Osteocyte (in vitro differentiated cells): ENCODE measurements at places on chromosomes 1 and 21. TPM values are rescaled to one million over a fixed set of nuclear protein-coding genes. Genes with fewer than 3 reads are reported as not detected.

Gene FCRL4
- total RNA-seq = not detected in 2 replicates

DNA sequence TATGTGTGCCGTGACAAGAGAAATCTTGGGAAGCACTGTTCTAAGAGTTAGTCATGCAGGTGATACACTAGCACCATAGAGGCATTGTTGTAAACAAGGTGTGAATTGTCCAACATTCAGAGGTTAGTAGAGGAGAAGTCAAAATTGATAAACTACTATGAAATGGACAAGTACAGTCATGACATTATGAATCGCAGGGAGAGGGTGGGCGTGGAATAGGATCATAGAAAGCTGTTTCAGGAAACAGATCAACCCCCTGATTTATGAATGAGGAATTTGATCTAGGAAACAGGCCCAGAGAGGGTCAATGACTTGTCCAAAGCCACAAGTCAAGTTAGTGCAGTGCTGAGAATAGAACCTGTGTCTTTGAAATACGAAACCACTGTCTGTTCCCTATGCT, 58.5 kb upstream of the LAX1 start:
- no peak for DNase-seq

DNA sequence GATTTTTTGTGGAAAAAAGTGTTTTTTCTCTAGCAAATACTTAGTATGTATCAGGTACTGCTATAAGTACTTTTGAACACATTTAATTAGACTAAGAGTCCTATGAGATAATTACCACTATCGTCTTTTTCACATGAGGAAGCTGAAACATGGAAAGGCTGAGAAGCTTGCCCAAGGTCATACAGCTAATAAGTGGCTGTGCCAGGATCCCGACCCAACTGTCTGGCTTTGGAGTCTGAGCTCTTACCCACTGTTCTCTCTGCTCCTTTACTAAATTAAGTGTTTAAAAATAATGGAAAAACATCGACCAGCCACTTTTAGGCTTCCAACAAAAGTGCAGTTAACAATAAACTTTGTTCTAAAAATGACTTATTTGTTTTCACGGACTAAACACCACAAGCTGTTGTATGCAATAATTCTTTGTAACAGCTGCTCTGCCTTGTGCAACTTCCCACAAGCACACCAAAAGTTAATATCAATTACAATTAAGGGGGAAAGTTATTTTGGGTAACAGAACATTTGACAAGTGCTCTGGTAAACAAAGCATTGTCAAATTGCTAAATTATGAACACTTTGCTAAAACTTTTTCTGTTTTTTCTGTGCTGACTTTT, 75.7 kb downstream of the CRB1 start:
- DNase-seq = no peak

- DNase-seq = peak; percentile 91
These were observed 25.6 kb downstream of the SLC45A1 start for GRCh38 chr1:8343464-8344001.

Gene EFHD2
- 20.3 and 21.9 TPM in 2 replicates for total RNA-seq

DNA sequence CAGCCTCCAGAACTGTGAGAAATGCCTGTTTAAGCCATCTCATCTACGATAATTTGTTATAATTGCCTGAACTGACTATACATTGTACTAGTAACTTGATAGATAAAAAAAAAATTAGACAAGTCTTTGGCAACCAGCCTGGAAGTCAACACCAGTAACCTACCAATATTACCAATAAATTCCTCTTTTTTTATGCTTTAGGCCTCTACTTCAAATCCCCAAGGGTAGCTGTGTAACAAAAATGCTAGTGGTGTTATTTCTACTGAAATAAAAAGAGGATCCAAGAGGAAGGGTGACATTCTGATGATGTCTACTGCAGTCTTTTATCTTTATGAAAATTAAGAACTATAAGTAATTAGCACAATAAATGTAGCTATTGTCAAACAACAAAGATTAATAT, 151.7 kb upstream of the SAMSN1 start:
- no peak for DNase-seq

DNA sequence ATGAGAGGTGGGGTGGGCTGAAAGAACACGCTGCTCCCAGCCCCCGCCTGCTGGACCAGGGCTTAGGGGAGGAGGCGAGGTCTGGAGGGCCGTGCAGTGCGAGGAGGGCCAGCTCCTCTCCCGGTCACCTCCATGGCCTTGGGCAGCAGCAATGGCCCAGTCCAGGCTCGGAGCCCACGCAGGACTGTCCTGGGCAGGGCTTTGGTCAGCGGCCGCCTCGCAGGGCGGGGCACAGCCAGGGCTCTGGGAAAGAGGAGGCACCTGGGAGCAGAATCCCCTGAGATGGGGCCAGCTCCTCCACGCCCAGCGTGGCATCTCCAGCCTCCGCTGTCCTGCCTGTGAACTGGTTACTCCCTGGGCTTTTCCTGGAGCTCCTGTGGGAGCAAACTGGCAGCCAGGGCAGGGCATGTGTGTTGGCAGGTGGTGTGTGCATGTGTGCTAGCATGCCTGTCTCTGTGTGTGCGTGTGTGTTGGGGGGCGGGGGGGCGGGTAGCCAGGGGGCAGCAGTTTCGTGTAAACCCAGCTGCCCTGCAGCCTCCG, 27.4 kb downstream of the ARHGEF16 start:
- no peak for DNase-seq

- DNase-seq = no peak
These were observed 36.6 kb downstream of the RUNX3 start for GRCh38 chr1:24893431-24893830.

DNA sequence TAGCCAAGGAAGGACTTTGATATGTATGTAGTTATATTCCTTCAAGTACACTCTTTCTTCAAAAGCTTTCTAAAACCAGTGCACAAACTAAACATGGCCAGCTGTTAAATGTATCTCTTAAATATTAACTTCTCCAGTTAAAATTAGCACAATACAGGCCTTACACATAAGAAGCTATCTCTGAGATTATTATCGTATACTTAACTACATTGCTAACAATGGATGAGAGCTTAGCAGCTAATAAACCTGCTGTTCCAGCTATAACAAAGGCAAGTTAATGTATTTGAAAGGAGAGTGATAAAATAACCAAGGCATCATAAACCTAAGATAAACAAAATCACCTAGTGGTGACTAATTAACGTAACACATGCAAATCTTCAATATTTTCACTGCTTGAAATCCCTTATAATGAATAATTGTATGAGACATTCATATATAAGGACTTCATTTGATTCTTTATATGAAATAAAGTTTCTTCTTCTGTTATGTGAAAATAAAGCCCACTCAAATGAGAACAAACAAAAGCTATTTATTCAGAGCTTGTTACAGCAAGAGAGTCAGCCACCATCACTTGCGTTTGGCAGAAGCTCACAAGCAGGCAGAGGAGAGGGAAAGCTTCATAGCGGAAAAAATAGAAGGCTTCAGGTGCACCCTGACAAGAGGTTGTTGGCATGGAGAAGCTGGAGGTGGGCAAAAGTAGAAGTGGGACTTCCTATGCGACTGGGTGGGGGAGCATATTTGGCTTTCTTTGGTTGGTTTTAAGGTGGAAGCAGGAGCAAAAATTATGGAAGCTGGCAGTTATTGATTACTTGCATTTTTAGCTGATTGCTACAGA, 274.1 kb upstream of the CHRM3 start:
- no peak for DNase-seq

GRCh38 chr21:20040768-20041167, 957.4 kb upstream of the NCAM2 start:
- DNase-seq = no peak

- peak; percentile 93 for DNase-seq
These were observed at the start of gene DNAJC6 for GRCh38 chr1:65309304-65310077. DNAJC6 (plus strand) TSS chr1:65309543; CDS start chr1:65309746, 203 bp downstream.

DNA sequence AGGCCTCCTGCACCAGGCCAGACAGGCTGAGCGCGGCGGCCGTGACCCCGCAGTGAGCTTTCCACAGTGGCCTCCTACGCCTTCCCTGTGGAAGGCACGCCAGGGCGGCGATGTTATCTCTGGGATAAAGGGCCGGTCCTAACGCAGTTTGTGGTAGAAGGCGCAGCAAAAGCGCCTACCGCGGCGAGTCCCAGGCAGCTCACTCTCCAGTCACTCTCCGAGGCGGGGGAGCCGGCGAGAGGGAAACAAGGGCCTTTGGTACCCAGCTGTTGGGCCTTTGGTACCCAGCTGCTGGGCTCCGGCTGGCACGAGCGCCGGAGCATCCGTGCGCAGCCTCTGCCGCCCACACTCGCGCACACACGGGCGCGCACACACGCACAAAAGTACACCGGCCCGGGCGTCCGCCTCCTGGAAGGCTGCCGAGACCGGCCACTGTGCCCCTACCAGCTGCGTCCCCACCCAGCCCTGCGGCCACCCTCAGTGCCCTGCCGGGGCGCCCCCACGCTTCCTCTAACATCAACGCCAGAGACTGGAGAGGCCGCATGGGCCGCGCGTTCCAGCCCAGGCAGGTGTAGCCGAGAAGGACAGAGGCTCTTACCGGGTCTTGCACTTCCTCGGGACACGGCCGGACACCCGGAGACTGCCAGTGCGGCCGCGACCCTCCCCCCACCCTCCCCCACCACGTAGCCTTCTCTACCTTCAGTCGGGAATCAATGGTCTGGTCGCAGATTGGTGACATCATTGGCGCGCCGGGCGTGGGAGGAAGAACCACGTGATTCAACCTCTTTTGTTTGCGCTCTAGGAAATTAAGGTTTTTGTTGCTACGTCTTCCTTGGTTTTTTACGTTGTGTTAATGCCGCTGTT, 19.5 kb upstream of the ADAR start:
- DNase-seq = peak; percentile 92

- no peak for DNase-seq
These were observed 1.7 kb upstream of the CHI3L2 start for GRCh38 chr1:111225717-111226400.

GRCh38 chr1:64940025-64940424, 26.3 kb downstream of the JAK1 start:
- DNase-seq = no peak

DNA sequence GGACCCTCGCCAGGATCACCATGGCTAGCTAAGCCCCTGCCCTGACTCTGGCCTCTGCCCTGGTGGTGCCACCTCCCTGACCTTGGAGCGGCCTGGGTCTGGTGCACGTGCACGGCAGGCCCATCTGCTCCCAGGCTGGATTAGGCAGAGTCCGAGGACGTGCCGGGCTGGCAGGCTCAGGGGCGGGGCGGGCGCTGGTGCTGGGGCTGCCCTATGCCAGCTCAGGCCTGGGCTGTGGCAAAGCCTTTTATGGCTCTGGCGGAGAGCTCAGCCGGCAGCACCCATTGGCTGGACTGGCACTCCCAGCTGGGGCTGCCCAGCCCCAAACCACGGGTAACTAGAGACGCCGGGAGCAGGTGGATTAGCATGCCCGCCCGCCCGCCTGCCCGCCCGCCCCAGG, 17.1 kb upstream of the EDN2 start:
- no peak for DNase-seq

GRCh38 chr21:36654324-36654723, 44.6 kb upstream of the SIM2 start:
- no peak for DNase-seq

DNA sequence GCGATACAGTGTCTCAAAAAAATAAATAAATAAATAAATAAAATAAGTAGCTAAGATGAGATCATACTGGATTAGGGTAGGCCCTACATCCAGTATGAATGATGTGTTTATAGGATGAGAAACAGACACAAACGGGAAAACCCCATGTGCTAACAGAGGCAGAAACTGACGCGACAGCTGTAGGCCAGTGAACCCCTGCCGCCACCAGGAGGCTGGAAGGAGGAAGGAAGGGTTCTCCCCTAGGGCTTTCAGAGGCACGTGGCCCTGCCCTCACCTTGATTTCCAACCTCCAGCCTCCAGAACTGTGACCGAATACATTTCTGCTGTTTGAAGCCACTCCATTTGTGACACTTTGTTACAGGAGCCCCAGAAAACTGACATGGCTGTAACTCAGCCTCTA, 38.5 kb downstream of the CHD5 start:
- DNase-seq = no peak

Gene FAAH
- total RNA-seq = 12.2 and 15.3 TPM in 2 replicates

Gene LCE3D
- not detected in 2 replicates for total RNA-seq

Gene HUNK
- total RNA-seq = 0.83 and 1.8 TPM in 2 replicates

- no peak for DNase-seq
These were observed 7.4 kb downstream of the WDR77 start for GRCh38 chr1:111441573-111442192.

Gene STX12
- 40.5 and 44.5 TPM in 2 replicates for total RNA-seq

DNA sequence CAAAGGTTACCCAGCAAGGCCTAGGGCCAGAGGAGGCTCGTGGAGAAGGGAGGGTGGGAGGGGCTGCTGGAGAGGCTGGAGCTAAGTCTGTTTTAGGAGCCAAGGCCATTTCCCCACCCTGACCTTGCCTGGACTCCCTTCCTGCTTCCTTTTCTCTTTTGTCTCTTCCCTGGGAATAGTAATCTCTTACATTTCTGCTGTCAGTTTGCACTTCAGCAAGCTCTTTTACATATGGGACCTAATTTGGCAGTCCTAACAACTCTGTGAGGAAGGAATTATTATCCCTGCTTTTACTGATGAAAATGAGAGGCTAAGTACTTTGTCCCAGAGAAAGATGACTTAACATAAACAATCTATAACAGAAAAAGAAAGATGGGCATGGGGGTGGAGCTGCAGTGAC, 13.8 kb downstream of the OPTC start:
- no peak for DNase-seq

DNA sequence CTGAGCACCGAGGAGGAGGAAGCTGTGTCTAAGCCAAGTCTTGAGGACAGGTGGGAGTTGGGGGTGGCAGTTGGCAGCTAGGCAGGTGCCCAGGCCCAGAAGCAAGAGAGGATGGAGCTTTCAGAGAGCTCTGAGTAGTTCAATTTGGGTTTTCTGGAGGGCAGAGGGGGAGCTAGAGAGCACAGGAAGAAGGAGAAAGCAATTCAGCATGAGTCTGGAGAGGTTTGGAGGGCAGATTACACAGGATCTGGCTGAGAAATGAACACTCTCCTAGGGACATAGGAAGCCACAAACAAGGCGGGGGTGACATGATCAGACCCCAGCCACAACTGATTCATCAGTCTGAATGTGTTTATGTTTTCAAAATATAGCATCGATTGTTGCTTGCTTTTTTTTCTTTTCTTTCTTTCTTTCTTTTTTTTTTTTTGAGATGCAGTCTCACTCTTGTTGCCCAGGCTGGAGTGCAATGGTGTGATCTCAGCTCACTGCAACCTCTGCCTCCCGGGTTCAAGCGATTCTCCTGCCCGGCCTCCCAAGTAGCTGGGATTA, 23.8 kb downstream of the PTPRF start:
- DNase-seq = no peak

- peak; percentile 79 for DNase-seq
These were observed 53.3 kb downstream of the TOR1AIP2 start for GRCh38 chr1:179824265-179824664.

DNA sequence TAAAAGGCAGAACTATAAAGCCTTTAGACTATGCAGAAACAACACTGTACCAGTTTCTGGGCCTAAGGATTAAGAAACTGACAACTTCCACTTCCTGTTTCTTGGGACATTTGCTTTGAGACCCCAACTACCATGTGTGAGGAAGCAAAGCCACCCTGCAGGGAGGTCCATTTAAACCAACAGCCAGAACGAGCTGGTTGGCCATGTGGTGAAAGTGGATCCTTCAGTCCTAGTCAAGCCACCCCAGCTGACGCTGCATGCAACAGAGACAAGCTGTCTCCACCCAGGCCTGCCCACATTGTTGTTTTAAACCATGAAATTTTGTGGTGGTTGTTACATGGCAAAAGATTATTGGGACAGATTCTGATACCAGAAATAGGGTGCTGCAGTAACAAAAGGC, 31.8 kb upstream of the SLFNL1 start:
- DNase-seq = no peak
